ENCODE measurements at places on chromosomes 2 and 18.
A peak's percentile ranks its signal among the peaks of the same experiment; 100 is the strongest.

- DNase-seq = peak; percentile 55
Observed at GRCh38 chr2:158795195-158795924, at the start of gene DAPL1. DAPL1 (plus strand) TSS chr2:158795317; CDS start chr2:158795373, 56 bp downstream.

- no peak for DNase-seq
Observed at GRCh38 chr2:241003047-241003360, 4.6 kb downstream of the SNED1 start.

DNA sequence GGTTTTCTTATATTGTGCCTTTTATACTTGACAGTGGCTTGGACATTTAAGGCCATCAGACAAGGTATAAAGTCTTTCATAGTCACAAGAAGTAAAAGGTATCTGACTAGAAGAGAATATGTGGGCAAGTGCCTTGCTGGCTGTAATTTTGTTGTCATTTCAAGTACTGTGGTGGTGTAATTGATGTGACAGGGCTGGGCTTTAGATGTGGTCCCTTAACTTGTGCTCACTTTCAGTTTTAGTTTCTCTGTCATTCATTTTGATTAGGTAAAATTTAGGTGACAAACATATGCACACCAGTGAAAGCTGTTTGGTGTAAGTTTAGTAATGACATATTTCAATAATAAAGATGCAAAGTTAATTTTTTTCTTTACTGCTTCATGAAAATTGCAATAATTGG, 31.2 kb upstream of the TBR1 start:
- no peak for DNase-seq

GRCh38 chr2:157337978-157338377, 12.4 kb upstream of the ERMN start:
- DNase-seq = no peak

DNA sequence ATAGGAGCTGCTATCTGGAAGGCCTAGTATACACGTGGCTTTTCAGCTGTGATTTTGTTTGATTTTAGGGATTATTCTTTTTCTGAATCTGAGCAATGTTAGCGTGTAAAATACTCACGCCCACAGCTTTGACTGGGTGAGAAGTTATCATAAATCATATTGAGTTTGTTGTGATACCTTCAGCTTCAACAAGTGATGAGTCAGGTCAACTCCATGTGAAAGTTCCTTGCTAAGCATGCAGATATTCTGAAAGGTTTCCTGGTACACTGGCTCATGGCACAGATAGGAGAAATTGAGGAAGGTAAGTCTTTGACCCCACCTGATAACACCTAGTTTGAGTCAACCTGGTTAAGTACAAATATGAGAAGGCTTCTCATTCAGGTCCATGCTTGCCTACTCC, at the start of gene GKN1:
Gene GKN1, plus strand, starts transcription at position 386 of the 400 bp plus-strand sequence. CDS start 42 bp downstream, outside the sequence.
- DNase-seq = no peak

DNA sequence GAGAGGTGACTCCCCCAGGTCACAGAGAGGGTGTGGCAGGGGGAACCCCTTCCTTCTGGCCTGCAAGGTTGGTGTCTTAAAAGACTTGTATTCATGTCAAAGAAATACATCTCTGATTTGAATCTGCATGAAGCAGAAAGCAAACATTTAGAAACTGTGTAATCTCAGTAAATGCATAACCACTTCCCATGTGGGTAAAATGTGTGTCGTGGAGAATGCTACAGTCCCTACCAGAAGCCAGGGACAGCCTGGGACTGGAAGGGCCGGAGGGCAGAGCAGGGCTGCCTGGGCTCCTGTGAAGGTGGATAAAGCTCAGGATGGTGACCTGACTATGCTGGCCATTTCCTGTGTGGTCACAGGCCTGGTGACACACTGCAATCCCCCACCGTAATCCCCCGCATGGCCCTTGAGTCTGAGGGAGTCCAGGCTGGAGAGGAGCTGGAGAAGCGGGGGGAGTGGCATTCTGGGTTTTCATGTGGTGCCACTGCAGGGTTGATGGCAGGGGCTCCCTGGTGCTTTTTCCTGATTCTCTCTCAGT, 102.2 kb downstream of the LRRC30 start:
- no peak for DNase-seq

- no peak for DNase-seq
Observed at GRCh38 chr2:19796035-19796695, 105.6 kb downstream of the TTC32 start.

- no peak for DNase-seq
Observed at GRCh38 chr2:149709496-149710263, 122.1 kb upstream of the MMADHC start.

- no peak for DNase-seq
Observed at GRCh38 chr2:236694146-236694888, 124.7 kb downstream of the ACKR3 start.

GRCh38 chr2:54461261-54461660, 5.1 kb downstream of the SPTBN1 start:
- no peak for DNase-seq

DNA sequence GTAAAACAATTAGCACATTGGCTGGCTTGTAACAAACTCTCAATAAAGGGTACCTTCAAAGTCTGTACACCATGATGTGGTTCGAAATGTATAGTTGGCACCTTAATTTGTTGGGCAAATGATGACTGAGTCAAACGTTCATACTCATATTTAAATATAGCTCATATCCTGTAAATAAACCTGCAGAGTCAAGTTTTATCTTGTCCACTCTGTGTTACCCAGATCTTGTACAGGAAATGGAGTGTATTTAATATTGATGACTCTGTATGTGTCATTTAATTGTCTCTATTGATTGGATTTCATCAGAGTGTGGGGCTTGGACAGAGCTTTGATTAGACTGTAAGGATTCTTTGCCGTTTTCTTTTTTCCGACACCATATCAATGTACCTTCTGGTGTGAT, 805.6 kb upstream of the ZEB2 start:
- no peak for DNase-seq

- no peak for DNase-seq
Observed at GRCh38 chr18:24187689-24188088, 48.8 kb downstream of the CABYR start.

DNA sequence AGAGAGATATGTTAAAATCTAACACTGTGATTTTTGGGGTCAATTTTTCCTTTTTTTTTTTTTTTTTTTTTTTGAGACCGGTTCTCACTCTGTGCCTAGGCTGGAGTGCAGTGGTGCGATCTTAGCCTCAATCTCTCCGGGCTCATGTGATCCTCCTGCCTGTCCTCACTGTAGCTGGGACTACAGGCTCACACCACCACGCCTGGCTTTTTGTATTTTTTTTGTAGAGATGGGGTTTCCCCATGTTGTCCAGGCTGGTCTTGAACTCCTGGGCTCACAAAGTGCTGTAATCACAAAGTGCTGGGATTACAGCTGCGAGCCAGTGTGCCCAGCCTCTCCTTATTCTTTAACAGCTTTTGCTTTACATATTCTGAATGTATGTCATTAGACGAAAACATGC, 2.9 kb upstream of the HAAO start:
- no peak for DNase-seq

DNA sequence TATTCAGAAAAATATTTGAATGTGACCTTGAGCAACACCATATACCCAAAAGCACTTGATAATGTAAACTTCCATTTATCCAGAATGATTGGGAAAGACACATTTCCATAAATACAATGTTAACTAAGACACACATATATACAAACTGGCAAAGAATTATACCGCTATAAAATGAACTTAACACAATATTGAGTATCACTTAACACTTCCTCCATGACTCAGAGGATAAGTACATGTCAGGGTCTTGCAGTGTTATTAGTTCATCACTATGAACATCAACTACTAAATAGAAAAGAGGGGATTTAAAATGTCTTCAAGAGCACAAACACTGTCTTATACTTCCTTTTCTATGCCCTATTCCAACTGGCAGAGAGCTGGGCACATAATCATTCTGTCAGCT, 18.6 kb downstream of the WDSUB1 start:
- no peak for DNase-seq

DNA sequence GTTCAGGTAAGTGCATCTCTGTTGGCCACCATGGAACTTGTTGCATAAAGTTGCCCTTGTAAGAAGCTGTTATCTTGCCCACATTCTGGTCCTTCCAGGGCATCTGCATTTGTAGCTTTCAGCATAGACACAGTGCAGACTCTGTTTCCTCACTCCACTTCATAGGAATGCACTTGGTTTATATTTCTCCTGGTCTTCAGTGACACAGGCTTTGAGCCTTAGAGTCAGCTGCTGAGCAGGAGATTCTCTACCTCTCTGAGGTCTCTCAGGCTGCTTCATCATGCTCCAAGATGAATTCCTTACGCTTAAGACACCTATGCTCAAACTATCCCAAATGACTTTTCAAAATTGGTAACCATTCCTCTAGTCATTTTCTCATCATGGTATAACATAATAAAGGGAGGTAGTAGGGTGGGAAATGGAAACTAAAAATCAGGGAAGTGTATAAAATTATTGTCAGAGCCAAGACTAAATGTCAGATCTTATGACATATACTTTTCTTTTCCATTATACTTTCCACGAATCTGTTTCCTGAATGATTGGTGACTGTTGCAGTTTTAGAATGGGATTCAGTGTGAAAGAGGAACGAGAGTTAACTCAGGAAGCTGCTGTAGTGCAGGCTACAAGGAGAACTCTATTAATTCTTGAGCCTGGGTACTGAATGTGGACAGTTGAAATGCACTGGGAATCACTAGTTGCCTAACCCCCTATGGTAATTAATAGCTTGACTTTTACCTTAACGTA, 72.0 kb downstream of the GALNT1 start:
- DNase-seq = no peak

DNA sequence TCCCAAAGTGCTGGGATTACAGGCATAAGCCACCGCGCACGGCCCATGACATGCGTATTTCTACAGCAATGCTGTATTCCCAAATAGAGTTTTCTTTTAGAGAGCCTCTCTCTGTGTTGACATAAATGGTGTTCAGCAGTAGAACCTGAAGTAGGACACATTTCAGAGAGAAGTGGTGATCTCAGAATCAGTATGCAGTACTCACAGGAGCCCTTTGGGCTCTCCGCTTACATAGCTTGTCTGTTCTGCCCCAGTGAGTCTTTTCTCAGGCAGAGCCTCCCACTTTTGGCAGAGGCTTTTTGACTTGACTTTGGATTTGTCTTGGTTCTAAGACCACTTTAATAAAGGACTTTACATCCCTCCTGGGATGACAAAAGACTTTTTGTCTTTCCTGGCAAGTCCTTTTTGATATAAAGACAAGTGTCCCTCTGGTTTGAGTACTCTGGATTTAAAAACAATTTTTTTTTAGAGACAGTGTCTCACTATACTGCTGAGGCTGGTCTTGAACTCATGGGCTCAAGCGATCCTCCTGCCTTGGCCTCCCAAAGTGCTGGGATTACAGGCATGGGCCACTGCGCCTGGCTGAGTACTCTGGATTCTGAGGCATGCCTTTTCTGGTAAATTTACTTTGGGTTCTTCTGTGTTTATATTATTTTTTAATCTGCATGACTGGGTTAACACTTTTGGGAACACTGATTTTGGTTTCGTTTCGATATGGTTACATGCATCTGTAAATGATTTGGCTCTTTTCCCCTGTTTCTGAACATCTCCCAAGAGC, 113.3 kb downstream of the SMAD2 start:
- DNase-seq = no peak

DNA sequence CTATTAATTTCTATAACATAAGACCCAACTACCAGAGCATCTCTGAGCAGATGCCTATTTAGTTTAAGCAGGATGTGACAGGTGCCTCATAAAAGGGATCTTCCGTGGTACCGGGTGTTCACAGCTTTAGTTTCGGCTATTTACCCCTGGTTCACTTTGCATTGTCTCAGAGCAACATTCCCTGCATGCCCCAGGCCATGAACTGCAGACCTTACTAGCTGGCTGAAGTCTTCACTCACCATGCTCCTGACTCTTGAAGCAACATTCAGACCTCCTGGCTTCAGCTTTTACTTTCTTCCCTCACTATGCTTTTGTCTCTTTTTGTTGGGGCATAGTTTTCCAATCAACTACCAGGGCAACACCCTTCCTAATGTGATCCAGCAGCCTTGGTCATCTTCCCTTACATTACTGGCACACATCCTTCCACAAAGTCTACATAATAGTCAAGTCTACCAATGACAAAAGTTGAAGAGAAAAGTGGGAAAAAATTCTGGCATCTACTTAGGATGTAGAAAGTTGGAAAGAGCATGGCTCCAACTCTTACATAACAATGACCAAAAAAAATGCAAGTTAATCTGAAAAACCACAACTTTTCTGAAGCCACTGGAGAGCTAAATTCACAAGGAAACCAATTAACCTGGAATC, 99.2 kb downstream of the SESTD1 start:
- no peak for DNase-seq

- DNase-seq = peak; percentile 21
Observed at GRCh38 chr2:220277445-220277975, 650.1 kb downstream of the SLC4A3 start.

DNA sequence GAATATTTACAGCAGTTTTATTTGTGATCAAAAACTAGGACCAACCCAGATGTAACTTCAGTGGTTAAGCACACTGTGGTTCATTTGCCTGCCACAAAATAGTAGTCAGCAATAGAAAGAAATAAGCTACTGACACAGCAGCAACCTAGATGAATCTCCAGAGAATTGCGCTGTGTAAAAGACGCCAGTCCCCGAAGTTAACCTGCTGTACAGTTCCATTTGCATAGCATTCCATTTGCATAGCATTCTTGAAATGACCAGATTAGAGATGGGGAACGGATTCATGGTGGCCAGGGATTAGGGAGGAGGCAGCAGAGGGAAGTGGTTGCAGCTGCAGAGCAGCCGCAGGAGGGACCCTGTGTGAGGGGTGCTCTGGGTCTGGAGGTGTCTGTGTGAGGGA, 39.3 kb upstream of the NFATC1 start:
- no peak for DNase-seq

DNA sequence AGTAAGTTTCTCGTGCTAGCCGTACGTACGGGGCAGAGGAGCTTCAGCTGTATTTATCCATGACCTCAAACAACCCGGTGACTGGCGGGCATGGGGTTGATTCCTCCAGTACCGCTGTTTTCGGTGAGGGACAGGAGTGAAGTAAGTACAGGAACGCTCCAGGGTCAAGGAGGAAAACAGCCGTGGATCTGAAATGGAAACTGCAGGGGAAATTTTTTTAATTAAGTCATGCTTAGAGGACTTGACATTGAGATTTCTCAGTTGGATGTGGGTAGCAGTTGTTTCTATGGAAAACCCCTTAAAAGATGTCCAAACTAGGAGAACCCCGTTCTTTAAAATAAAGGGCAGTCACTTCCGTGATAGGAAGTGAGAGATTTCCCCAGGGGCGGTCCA, 1.2 kb downstream of the RAB12 start:
- DNase-seq = no peak

DNA sequence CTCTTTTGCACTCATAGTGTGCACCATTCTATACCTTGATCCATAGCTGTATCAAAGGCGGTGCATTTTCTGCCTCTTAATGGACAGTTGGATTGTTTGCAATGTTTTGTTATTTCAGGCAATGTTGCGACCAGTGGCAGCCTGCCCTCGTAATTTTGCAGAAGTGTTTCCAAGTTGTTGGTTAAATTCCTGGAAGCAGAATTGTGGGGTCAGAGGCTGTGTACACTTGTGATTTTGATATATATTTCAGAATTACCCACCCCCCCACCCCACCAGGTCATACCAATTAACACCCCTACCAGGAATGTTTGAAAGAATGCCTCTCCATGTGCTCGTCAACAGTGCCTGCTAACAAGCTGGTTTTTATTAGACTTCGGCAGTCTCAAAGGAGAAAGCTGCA, 32.4 kb upstream of the IL1R1 start:
- DNase-seq = no peak

Measured in NCI-H2029 treated with DMSO at 0.1 percent for 48 hours (cell line).